ENCODE measurements at places on chromosomes 6 and 20. TPM values are rescaled to one million over a fixed set of nuclear protein-coding genes. Genes with fewer than 3 reads are reported as not detected.

The FAM83C gene
- not detected for polyA plus RNA-seq

The ANKRD66 gene
- polyA plus RNA-seq, result not detected

The SLCO4A1 gene
- 2.9 TPM for polyA plus RNA-seq

The FAM217A gene
- 1.9 TPM for polyA plus RNA-seq

The GGT7 gene
- polyA plus RNA-seq, result 20.1 TPM

The SAMD5 gene
- 16.5 TPM for polyA plus RNA-seq

The CALHM5 gene
- 2.4 TPM for polyA plus RNA-seq

The EBF4 gene
- polyA plus RNA-seq, result 27.5 TPM

The CYB5R4 gene
- polyA plus RNA-seq, result 11.6 TPM

The CST2 gene
- not detected for polyA plus RNA-seq

The OTOR gene
- polyA plus RNA-seq, result 0.26 TPM

The ETV7 gene
- 0.11 TPM for polyA plus RNA-seq

The FBXL4 gene
- 13.0 TPM for polyA plus RNA-seq

- DNase-seq, result no peak
Observed at GRCh38 chr20:33537608-33538007, 47.7 kb downstream of the CBFA2T2 start.

- DNase-seq, result no peak
Observed at GRCh38 chr20:39298571-39299506, 336.7 kb downstream of the DHX35 start.

- DNase-seq, result no peak
Observed at GRCh38 chr20:52676283-52676995, 295.7 kb upstream of the TSHZ2 start.

DNA sequence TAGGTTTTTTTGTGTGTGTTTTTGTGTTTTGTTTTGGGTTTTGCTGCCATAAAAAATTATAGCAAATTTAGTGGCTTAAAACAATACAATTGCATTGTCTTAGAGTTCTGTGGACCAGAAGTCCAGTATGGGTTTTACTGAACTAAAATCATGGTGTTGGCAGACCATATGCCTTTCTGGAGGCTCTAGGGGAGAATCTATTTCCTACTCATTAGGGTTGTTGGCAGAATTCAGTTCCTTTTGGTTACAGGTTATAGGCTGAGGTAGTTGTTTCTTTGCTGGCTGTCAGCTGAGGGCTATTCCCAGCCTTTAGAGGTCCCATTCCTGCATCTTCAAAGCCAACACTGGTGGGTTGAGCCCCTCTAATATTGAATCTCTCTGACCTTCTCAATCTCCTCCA lies 181.3 kb downstream of the IBTK start:
- no peak for DNase-seq

DNA sequence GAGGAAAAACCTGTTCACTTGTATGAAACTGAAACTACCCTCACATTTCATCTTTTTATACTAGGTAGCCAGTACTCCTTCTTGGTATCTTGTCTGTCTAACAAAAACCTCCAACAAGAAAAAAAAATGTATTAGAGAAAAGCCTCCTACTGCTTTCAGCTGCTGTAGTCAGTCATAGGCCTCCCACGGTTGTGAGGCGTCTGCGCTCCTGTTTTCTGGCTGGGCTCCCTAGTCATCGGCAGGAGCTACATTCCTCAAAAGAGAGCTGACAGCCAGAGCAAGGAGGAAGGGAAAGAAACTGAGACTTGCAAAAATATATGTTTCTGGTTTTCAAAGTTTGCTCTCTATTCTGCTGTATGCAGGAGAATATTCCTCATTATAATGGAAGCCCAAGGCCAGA lies 517.0 kb downstream of the LMBRD1 start:
- DNase-seq, result no peak

GRCh38 chr6:91298543-91299145 lies 711.8 kb upstream of the MAP3K7 start:
- DNase-seq, result no peak

DNA sequence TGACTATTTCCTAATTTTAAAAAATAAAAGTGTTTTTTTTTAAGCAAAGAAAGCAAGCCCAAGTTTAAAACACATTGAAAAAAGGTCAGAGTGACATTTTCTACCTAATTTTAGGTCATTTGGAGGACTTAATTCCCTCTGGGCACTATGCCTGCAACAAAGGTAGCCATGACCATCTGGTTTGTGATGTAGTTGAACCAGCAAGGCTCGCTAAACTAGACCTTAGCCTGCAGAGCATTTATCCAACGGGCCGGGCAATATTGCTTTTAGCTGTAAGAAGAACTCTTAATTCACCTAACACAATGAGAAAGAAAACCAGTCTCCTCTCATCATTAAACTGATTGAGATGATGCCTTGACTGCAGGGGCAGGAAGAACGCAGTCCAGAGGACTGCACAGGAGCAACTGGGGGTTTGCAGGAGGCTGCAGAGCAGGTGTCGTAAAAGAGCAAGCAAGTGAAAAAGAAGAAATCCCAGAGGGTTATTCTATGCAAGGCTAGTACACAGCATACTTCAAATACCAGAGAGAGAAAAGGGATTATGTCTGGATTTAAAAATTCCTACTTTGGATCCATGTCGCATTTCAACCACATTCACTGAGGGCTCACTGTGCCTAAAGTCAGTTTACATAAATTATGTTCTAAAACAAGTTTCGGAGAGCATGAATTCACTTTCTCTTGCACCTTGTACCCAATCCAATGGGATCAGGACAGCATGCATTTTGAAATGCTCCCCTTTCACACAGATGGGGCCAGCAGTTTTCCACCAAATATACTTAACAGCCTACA lies 12.8 kb downstream of the TRAF3IP2 start:
- DNase-seq, result no peak

DNA sequence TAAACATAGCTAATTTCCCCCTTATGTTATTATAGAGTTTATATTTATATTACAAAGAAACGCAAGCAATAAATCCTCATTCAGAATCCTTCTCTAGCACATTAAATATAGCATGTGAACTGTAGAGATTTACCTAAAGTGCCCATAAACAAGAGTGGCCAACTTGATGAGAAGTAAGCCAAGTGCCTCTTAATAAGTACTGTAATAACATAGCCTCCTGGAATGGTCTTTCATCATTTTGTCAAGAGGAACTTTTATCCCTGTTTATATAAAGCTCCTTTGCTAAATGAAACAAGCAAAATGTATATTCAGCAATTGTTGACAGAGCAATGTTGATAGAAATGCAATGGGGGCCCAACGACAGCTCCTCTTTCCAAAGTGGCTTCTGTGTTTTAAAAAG lies 195.0 kb downstream of the ARHGAP18 start:
- no peak for DNase-seq

GRCh38 chr6:169240591-169241390 lies 12.9 kb downstream of the THBS2 start:
- no peak for DNase-seq

GRCh38 chr6:143271024-143271423 lies 179.5 kb downstream of the ADAT2 start:
- DNase-seq, result no peak

DNA sequence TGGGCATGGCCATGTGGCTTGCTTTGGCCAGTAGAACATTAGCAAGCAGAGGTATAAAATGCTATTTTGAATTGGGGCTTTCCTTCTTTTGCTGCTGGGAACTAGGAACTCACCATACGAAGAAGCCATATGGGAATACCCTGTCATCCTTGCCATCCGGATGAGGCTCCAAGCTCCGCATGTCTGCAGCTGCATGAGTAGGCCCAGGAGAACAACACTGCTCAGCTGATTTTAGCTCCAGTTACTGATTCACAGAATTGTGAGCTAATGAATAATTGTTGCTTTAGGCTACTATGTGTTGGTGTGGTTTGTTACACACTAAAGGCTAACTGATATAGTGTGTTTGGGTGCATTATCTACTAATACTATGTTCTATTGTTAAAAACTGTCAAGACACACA lies 2.7 kb upstream of the PLCB4 start:
- peak; percentile 21 for DNase-seq

DNA sequence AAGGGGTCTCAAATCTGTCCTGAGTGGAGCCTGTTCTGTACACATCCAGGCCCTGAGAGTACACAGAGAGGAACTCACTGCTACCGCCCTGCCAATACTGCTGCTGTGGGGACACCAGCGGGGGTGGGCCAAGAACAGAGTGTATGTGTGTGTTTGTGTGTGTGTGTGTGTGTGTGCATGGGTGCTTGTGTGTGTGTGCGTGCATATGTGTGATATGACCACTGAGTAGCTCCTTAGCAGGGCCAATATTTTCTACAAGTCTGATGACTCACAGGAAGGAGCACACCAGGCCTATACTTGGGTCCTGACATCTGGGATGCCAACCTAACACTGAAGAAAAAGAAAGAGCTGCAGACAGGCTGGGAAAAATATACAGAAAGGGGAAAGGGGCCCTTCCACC lies 1.4 kb downstream of the RAET1E start:
- no peak for DNase-seq

GRCh38 chr20:2919518-2920245 lies 46.4 kb downstream of the PTPRA start:
- peak; percentile 14 for DNase-seq

DNA sequence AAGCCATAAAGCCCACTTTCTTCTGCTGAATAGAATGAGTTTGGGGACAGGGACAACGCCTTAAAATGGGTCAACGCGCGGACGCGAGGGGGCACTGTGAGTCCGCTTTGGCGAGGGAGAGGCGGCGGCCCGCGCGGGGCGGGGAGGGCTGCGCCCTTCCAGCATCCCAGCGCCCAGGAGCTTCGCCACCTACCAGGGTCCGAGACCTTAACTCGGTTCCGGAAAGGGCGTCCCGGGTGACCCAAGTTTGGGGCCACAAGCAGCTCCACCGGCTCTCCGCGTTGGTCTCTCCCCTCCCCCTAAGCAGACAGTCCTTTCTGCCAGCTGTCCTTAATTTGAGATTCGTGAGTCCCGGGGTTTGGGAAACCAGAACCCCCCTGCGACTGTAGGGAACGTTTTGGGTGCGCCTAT lies 1.8 kb upstream of the SAMD5 start:
- no peak for DNase-seq

GRCh38 chr6:108597572-108598304 lies 37.0 kb downstream of the FOXO3 start:
- no peak for DNase-seq

- no peak for DNase-seq
Observed at GRCh38 chr6:20873425-20874190, 339.4 kb downstream of the CDKAL1 start.

DNA sequence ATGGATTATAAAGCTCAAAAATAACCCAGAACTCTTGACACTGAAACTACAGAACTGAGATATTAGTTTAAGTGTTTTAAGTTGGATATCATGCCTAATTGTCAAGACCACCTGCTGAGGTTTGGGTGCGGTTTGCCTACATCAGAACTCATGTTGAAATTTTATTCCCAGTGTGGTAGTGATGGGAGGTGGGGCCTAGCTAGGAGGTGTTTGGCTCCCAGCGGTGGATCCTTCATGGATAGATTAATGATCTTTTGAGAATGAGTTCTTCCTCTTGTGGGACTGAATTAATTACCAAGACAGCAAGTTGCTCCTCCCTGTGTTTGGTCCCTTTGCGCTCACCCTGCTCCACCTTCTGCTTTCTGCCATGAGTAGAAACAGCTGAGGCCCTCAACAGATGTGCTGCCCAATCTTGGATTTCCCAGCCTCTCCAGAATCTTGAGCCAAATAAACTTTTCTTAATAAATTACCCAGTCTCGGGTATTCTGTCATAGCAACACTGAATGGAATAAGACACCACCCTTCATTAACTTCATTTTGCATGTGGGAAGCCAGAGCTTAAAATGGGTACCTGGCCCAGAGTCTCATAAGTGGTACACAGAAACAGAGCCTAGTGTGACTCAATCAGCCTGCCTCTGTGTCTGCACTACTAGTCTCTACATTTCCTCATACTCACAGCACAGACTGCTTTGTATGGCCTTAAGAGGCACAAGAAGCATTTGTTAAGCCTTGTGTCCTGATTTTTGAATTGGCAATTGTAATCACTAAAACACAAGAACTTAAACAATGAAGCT lies 158.4 kb downstream of the IBTK start:
- no peak for DNase-seq

- DNase-seq, result no peak
Observed at GRCh38 chr20:59812286-59813125, 120.9 kb downstream of the SYCP2 start.

- DNase-seq, result no peak
Observed at GRCh38 chr20:31517373-31517772, 3.1 kb downstream of the HM13 start.

DNA sequence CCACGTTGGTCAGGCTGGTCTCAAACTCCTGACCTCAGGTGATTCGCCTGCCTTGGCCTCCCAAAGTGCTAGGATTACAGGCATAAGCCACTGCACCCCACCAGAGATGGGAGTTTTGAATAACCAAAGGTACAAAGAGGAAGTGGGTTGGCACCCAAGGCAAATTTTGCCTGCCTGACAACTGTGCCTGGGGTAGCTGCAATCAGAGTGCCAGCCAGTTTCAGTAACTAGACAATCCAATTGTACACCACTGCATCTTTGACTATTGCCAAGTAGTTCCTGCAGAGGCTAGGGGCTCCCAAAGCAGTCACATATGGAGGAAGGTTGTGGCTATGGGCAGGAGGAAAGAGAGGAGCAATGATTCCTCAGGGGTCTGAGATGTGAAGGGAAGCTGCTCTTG lies 16.6 kb downstream of the ZC3H12D start:
- DNase-seq, result no peak

GRCh38 chr6:144155529-144155928 lies 5.2 kb downstream of the STX11 start:
- DNase-seq, result no peak

DNA sequence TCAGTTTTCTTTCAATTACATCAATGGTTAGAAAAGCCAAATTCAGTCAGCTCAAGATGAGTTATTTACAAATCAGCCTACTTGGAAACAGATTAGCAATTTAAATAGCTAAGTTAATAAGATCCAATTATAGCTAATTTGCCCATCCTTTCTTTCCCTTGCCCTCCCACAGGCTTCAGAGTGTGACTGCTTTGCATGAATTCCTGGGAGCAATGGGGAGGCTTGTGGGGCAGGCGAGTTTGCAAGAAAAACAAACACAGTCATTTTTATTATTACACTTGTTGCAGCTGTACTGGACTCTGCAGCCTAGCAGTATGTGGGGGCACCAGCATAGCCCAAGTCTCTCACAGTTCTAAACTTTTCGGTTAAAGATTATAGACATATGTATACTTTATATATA lies 219.0 kb downstream of the NKAIN2 start:
- no peak for DNase-seq

DNA sequence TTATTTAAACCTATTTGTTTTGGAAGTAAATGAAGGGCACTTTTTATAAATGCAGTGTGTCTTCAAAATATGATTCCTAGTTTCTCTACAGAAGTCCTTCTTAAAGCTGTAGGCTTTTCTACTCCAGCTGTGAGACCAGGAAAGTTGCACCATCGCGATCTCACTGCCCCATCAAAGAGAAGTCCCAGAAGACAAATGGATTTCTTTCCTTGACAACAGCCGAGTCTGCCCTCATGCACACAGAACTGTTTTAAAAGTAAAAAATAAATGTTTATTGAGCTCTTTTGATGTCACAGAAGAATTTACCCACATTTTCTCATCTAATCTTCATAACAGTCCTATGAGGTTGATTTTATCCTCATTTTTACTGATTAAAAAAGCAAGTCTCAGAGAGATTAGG lies 324.4 kb upstream of the NT5E start:
- DNase-seq, result no peak

- DNase-seq, result no peak
Observed at GRCh38 chr6:133404151-133404550, 163.0 kb downstream of the EYA4 start.

- peak; percentile 62 for DNase-seq
Observed at GRCh38 chr6:161561908-161562307, 288.0 kb upstream of the AGPAT4 start.

Measured in left renal pelvis (tissue), 4 donors.